Small intestine (tissue), 16 donors: ENCODE measurements at places on chromosomes 7 and 10.

GRCh38 chr10:24150853-24151252 lies 58.1 kb upstream of the KIAA1217 start:
- no peak for DNase-seq

DNA sequence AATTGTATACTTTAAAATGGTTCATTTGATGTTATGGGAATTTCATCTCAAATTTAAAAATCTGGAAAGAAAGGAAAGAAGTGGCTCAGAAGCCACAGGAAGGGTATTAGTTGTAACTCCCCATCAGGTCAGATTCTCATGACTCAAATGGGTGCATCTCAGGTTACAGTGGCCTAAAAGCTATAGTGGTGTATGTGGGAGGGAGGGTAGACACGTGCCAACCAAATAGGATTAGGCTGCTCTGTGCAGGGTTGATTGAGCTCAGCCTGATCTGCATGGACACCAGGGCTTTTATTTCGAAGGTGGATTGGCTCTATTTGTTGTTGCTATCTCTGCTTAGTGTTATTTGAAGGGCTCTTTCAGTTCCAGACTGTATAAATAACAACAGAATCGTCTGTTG lies 121.5 kb upstream of the PRR15 start:
- DNase-seq, result no peak

- no peak for DNase-seq
These were observed 158.4 kb upstream of the TMEM72 start for GRCh38 chr10:44752451-44753441.

DNA sequence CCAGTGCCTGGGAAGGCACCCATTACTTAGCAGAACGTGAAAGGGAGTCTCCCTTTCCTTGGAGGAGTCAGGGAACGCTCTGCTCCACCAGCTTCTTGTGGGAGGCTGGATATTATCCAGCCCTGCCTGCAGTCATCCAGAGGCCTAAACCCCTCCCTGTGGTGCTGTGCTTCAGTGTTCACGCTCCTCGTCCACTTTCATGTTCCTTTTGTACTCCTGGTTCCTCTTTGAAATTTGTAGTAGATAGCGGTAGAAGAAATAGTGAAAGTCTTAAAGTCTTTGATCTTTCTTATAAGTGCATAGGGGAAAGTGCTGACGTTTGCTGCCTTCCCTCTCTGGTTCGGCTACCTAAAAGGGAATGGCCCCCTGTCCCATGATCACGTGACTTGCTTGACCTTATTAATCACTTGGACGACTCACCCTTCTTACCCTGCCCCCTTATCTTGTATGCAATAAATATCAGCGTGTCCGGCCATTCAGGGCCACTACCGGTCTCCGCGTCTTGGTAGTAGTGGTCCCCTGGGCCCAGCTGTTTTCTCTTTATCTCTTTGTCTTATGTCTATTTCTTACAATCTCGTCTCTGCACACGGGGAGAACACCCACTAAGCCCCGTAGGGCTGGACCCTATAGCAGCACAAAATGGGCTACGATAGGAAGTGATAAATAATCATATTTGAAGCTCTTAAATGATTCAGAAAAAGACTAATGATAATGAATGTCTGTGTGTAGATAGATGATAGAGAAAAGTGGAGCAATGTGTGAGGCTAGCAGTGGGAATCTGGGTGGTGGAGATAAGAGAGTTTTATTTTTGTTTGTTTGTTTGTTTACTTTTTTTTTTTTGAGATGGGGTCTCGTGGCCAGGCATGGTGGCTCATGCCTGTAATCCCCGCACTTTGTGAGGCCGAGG lies 5.8 kb upstream of the ESYT2 start:
- no peak for DNase-seq

DNA sequence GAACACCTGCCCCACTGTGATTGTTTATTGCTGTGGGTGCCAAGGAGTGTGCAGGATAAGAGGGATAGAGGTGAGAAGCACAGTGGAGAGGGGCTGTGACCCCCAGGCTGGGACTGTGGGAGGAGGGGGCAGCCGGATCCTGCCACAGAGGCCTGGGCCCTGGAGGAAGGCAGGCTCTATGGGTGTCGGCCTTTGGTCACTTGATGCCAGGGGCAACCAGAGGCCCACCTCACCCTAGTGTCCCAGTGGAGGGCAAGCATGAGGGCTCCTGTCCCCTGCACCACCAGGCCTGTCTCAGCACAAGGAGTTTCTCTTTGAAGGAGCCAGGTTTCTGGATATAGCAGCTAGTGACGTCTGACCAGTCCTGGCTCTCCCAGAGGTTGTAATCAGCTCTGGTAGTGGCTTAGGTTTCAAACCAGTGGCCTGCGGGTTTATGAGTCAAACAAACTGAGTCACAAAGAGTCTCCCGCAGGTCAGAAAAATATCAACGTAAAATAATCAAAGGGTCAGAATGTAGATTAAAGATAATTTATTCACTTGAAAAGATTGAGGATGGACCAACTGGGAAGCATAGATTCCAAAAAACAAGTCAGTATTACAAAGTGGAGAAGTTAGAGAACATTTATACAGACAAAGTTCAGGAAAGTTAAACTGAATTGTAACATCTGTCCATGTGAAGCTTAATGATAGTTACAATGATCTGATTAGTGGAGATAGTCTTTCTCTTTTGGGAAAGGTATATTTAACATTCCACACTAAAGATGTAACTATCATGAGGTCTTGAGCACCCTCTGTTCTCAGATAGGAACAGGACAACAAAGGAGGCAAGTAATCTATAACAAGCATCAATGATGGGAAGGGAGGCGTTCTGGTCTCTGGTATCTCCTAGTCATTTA lies 37.2 kb upstream of the ZNF488 start:
- DNase-seq, result no peak

- no peak for DNase-seq
These were observed 417.6 kb upstream of the AUTS2 start for GRCh38 chr7:69180662-69181061.

DNA sequence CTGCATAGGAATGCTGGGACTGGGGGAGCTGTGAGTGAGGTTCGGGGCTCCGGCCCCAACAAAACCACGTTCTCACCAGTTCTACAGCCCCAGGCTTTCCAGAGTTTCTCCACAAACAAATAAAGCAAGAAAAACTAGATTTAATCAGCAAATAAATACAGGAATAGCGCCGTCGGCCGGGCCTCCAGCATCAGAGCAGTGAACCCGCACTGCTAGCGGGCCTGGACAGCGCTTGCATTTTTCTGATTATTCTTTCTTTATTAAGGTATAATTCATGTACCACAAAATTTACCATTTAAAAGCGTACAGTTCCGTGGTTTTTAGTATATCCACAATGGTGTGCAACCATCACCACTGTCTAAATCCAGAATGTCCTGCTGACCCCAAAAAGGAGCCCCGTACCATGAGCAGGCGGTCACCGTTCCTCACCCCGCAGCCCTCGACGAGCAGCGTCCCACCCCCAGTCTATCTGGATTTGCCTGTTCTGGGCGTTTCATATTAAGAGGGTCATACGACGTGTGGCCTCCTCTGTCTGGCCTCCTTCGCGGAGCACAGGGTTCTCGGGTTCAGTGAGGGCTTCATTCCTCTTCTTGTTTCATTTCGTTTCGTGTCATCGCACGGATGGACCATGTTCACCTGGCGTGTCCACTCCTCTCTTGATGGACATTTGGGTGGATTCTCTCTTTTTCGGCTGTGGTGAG lies 35.5 kb upstream of the FOXL3 start:
- no peak for DNase-seq

DNA sequence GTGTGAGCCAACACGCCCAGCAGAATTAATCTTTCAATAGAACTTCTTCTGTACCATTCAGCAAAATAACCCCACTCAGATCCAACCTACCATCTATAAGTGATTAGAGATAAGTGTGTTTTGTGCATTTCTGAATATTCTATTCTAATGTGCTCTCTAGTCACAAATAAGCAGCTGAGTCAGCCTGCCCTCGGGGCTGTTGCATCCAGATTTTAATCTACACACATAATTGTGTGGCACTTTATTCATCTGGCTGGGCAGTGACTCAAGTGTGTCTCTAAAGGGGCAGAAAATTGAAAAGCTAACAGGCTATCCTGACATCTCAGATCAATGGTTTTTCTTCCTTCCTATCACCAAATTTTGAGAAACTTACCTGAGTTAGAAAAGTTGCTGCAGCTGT lies 60.3 kb downstream of the PRR15 start:
- DNase-seq, result no peak

DNA sequence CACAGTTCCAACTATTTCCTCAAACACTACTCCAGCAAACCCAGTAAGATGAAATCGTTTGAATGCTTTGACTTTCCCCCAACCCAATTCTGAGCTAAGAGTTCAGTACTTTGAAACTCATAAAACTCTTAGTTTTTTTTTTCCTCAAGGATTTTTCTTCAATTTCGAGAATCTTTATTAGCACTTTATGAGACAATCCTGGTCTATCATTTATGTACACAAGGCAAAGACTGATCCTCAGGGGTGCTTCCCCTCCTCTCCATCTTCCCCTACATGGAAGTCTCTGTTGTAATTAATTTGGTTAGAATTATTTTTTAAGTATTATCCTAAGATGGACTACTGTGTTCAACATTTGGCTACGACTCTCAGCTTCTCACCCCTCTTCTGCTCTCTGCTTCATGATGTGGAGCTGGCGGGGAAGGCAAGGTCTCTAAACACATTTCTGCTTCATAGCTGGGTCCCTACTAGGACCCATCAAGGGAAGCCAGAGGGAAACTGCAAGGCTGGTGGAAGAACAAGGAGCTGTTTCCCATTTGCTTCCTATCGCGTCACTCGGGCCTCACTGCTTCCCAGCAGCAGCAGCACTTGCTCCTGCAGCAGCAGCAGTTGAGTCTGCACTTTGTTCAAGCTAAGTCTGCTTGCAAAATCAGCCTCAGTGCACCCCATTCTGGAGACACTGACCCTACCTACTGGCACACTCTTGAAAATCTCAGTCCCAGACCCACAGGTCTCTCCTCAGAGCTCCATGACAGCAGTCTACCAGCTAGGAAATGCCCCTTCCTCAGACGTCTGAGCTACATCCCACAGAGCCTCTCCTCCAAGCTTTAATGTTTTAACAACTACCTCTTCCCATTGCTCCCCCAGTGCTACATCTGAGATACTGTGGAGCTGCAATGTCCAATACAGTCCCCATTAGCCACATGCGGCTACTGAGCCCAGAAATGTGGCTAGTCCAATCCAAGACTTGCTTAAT lies 90.0 kb downstream of the CHCHD3 start:
- DNase-seq, result peak; percentile 48

DNA sequence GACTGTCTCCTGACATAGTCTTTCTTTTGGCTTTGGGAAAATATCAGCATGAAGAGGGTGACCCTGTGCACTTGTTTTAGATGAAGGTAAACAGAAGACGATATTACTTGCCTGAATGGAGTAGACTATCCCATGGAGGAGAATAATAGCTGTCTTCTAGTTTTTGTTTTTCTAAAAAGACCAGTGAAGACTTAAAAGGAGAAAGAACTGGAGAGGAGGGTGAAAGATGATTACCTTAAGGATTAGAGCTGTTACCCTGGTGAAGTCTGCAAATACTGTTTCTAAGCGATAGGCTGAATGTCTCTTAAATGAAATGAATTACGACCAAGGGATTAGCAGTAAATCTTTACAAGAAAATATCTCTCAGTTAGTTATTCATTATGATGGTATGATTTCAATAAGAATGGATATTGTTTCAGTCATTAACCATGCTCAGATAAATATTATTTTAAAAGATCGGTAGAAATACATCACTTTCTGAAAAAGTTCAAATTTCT lies 255.6 kb upstream of the FERD3L start:
- DNase-seq, result no peak

DNA sequence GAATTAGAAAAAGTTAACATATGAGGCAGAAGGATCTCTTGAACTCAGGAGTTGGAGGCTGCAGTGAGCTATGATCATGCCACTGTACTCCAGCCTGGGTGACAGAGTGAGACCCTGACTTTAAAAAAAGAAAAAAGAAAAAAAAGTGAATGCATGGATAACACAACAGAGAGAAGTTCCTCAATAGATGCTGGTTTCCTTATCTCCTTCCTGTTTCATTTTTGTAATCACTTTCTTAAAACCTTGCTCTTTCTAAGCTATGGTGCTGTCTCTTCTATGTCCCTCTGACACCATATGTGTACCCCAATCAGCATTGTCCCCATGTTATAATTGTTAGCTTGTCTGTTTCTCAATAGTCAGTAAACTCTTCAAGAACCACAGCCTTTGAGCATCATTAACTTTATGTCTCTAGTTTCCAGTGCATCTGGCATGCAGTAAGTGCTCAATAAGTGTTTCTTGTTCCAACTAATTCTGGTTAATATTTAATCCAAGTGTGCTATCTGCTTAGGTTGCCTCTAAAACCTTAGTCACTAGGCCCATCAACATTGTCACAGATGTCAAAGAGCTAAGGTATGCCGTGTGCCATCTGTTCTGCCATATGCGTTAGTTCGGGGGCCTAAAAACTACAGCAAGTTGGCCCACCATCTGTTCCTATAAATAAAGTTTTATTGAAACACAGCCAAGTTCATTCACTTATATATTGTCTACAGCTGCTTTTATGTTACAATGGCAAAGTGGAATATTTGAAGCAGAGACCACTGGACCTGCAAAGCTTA lies 36.2 kb downstream of the MPP7 start:
- no peak for DNase-seq

DNA sequence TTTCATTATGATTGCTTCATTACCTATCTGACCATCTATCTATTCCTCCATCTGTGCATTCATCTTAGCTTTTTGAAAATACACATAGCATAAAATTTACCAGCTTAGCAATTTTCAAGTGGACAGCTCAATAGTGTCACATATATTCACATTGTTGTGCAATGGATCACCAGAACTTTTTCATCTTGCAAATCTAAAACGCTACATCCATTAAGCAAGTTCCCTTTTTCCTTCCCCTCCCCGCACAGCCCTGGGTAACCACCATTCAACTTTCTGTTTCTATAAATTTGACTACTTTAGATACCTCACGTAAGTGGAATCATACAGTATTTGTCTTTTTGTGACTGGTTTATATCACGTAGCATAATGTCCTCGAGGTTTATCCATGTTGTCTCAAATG lies 78.0 kb upstream of the ADRB1 start:
- no peak for DNase-seq

- no peak for DNase-seq
These were observed 80.3 kb downstream of the AMPH start for GRCh38 chr7:38550836-38551235.

DNA sequence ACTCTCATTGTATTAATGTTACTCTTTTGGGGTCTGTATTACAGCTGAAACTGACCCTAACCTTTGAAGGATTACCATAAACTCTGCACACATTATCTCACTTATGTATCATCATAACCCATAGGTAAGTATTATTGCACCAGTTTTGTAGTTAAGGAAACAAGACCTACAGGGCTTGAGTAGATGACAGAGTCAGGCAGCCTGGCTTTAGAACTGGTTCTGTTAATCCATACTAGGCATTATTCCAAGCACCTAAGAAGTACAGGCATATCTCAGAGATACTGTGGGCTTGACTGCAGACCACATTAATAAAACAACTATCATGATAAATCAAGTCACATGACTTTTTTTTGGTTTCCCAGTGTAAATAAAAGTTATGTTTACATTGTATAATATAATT lies 17.1 kb upstream of the AKR1B1 start:
- no peak for DNase-seq
